Lower lobe of right lung (tissue), 2 donors: ENCODE measurements at places on chromosomes 1 and 21.

DNA sequence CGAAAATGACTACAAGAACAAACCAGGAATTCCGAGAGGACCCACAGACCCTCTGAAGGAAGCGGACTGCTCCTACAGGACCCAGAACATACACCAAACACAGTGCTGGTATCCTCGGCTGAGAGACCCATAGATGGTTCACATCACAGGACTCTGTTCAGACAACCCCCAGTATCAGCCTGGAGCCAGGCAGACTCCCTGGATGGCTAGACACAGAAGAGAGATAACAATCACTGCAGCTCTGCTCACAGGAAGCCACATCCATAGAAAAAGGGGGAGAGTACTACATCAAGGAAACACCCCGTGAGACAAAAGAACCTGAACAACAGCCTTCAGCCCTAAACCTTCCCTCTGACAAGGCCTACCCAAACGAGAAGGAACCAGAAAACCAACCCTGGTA is 434.0 kb upstream of the NR5A2 start:
- no peaks in the 10 kb centered on the region for H3K4me1 ChIP-seq
- no peak overlapping the region for H3K4me3 ChIP-seq
- H3K27ac ChIP-seq: no peak overlapping the region
- no peaks in the 10 kb centered on the region for H3K36me3 ChIP-seq
- H3K27me3 ChIP-seq: no peaks in the 10 kb centered on the region

DNA sequence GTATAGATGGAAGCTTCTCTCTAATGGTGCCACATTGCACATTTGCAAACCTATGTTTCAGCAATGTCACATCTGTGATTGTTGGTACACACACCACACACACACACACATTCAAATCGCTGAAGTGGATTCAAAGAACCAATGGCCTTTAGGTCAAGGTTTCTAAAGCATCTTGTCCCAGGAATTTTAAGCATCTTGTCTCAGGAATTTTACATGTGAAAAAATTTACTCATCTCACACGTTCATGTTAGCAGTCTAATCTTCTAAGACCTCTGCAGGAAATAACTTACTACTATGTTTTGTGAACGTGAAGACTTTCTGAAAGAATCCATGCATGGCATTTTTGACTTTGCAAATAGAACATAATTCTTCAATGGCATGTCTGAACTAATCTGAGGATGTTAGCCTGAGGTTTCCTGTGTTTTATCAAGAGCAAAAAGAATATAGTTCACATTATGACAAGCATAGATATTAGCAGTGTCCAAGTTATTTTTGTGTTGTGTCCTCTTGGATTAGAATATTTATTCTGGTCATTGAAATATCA is 125.1 kb downstream of the CYYR1 start:
- H3K4me1 ChIP-seq: no peaks in the 10 kb centered on the region
- no peak overlapping the region for H3K27ac ChIP-seq
- H3K36me3 ChIP-seq: no peaks in the 10 kb centered on the region
- H3K27me3 ChIP-seq: no peaks in the 10 kb centered on the region
- no peak overlapping the region for H3K4me3 ChIP-seq

GRCh38 chr1:53014791-53015507 is 47.1 kb upstream of the PODN start:
- H3K27ac ChIP-seq: peak overlapping the region; percentile 63
- no peaks in the 10 kb centered on the region for H3K36me3 ChIP-seq
- H3K4me3 ChIP-seq: peak overlapping the region; percentile 67
- DNase-seq: peak; percentile 73
- H3K27me3 ChIP-seq: no peaks in the 10 kb centered on the region

DNA sequence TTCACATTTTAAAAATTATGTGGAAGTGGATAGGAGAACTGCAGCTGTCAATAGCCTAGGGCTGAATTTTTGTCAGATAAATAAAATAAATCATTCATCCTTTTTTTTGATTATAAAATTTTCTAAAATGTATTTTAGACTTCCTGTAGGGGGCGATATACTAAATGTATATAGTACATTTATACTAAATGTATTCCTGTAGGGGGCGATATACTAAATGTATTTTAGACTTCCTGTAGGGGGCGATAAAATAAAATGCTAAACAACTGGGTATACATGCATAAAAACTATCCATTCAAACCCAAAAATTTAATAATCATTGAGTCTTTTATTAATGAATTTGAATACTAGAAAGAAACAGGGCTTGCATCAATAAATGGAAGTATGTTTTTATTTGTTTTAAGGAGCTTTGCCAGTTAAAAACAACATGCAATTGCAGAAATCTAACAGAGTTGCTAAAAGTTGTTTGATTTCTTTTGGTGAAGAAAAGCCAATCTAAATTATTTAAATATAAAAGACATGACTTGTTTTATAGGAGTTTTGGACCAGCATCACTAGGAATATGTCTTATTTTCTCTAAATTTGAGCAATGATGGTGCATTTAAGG is 31.4 kb downstream of the CLCA1 start:
- peaks cover 12% of the 10 kb centered on the region for H3K4me1 ChIP-seq
- H3K27me3 ChIP-seq: no peaks in the 10 kb centered on the region
- DNase-seq: no peak
- H3K36me3 ChIP-seq: no peaks in the 10 kb centered on the region
- no peak overlapping the region for H3K4me3 ChIP-seq

- no peak overlapping the region for H3K4me3 ChIP-seq
- H3K27me3 ChIP-seq: peaks cover 2% of the 10 kb centered on the region
- no peaks in the 10 kb centered on the region for H3K36me3 ChIP-seq
- peak overlapping the region; percentile 43 for H3K27ac ChIP-seq
- DNase-seq: no peak
Observed at GRCh38 chr1:211928993-211929637, 98.6 kb upstream of the LPGAT1 start.

- H3K4me1 ChIP-seq: peaks cover 2% of the 10 kb centered on the region
- H3K27ac ChIP-seq: no peak overlapping the region
- DNase-seq: no peak
Observed at GRCh38 chr1:214494706-214495105, 56.7 kb downstream of the PTPN14 start.
